ENCODE measurements at places on chromosomes 16 and 17.

- DNase-seq = no peak
Measured at GRCh38 chr16:84724606-84725309, 25.0 kb downstream of the USP10 start.

DNA sequence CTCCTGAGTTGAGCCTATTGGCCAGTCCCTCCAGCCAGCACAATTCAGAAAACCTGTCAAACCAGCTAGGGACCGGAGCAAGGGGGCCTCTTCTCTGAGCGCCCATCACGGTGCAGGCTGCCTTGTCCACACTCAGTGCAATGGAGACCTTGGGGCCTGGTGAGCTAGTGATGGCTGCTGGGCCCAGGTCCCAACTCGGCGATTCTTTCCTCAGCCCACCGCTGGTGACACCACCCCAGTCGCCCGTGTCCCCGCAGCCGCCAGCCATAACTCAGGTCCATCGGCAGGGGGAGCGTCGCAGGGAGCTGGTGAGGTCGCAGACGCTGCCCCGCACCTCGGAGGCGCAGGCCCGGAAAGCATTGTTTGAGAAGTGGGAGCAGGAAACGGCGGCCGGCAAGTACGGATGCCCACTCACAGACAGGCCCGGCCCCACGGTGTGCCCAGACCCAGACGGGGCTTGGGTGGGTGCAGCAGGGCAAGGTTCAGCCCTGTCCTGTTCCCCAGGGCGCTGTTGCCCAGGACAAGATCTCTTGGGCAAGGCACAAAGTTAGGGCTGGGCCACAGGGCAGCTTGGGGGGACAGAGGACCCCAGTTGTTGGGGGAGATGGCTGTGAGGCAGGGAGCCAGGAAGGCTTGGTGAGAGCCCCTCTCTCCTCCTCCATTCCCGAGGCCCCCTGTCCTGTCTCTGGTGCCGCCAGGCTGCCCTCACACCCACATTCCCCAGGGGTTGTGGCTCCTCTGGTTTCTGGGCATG lies 10.8 kb downstream of the SMTNL2 start:
- no peak for DNase-seq

GRCh38 chr17:72530454-72530853 lies 409.6 kb downstream of the SOX9 start:
- DNase-seq = no peak

DNA sequence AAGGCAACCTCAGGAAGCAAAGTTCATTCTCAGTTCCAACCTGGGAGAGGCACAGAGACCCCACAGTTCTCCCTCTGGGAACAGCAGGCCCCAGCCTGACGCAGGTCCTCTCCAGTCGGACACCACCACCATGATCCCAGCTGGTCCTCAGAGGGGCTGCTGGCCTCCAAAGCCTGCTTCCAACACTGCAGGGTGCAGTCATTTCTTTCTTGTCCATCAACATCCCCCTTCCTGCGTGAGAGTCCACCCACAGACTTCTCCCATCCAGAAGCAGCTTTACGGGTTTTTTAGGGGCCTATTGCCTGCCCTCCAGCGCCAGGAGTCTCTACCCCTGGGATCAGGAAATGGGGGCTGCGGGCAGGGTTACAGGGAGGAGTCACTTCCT lies 29.3 kb upstream of the TNRC6C start:
- no peak for DNase-seq

GRCh38 chr17:2964370-2964769 lies 99.0 kb downstream of the OR1D5 start:
- no peak for DNase-seq

DNA sequence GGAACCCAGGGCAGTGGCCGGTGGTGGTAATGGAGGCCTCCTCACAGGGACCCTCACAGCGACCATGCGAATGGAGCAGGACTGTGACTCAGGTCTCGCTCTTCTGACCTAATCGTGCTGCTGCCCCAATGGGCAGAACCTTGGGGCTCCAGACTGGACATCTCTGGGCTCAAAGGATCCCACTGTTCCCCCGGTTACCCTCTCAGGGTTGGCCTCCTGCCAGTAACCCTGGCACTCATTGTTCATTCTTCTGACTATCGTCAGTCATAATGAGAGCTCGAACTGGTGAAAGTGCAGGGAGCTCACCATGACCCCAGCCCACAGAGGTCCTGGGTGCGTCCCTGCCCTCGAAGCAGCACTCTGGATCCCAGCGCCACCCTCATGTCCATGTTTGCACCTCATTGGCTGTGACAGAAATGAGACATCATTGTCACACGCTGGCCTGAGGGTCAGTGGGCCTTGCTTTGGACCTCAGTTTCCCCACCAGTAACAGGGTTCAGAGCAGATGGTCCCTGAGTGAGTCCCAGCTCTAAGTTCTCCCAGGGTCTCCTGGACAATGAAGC lies 4.0 kb upstream of the NPRL3 start:
- DNase-seq = no peak

DNA sequence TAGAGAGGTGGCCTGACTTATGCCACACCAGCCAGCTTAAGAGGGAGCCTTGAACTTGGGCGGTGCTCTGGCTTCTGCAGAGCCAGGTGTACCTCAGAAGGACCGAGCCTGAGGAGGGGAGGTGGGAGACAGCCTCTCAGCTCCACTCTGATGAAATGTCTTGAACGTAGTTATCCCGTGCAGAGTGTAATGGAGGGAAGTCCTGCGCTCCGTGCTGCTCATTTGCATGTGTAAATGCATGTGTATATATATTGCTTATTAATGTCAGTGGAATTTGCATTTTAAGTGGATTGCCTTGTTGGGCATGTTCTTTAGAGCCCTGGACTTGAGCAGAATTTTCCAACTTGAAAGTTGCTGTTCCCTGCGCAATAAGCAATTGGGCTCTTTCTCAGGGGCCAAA lies 264.9 kb upstream of the SDK2 start:
- no peak for DNase-seq

GRCh38 chr17:1188812-1189504 lies 9.2 kb upstream of the ABR start:
- no peak for DNase-seq

DNA sequence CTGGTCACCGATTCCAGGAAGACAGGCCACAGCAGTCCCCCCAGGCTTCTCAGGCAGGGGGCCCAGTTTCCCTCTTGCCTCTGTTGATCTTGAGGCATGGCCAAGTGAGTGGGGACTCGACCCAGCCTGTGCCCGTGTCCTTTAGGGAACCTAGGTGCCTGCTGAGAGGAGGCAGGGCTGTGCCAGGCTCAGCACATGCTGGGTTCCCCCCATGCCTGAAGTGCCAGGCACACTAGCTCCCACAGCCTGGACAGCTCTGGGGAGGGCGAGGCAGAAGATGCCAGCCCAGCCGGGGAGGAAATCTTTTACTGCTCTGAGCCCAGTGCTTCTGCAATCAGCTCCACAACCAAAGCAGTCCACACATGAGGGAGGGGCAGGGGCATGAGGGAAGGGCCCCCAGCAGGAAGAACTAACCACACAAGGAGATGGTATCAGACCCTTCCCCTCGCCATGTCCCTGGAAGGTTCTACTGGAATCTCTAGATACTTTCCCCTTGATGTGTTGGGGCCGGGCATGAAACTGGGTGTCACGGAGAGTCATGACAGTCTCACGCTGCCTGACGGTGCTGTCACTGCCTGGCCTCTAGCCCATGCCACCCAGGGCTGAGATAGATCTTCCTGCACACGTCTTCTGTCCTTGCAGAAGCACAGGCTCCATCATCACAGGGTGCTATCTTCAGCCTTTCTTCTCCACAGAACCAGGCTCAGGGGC lies 25.5 kb downstream of the MYO18A start:
- no peak for DNase-seq

DNA sequence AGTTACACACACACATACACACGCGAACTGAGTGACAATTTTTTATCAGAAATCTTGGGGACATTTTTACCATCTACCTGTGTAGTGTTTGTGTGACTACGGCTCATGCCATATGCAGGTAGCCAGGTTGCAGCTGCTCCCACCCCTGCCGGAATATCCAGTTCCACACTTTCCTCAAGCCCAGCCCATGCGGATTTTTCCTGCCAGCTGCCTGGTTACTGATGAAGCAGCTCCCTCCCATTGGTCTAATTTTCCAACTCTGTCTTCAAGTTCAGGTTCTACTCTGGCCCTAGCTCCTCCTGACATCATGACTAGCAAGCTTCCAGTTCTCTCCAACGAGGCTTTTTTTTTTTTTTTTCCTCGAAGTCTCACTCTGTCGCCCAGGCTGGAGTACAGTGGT lies 4.8 kb downstream of the GSG1L2 start:
- no peak for DNase-seq

DNA sequence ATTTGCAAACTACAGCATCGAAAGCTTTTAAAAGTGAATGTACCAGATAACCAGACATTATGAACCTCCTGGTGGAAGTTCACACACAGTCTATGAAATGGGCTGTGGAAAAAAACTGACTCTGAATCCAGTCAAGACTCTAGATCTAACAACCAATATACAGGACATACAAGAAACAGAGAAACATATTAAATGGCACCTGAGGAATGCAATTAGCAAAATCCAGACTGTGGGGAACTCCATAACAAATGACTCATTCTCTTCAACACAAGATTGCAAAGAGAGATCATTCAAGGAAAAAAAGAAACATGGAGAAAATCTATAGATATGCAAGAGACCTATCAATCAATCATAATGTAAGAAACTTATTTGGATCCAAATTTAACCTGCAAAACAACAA lies 119.0 kb downstream of the MYO1D start:
- DNase-seq = no peak

DNA sequence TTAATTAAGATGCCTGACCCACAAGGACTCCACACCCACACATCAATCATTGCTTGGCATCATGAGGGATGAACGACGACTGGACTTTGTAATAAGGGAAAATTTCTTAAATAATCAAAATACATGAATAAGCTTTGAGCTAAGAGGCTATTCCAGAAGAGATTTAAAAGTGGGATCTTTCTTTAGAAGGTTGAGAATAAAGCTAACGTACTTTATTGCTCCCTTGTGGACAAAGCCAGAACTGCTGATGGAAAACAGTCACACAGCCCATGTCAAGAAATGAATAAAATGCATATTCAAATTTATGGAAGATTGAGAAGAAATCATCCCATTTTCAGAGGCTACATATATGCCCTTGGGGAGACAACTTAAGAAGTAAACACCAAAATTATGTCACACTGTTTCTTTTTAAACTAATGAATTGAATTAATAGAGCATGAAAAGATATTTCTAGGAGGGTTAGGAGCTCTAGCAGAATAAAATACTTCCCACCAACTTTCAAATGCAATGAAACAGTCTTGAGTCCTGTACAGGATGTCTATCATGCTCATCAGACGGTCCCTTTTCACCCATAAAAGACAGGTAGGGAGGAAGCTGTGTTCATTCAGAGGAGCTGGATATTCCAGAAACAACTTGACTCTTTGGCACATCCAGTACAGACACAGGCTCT lies 60.2 kb upstream of the PHOSPHO1 start:
- DNase-seq = no peak

DNA sequence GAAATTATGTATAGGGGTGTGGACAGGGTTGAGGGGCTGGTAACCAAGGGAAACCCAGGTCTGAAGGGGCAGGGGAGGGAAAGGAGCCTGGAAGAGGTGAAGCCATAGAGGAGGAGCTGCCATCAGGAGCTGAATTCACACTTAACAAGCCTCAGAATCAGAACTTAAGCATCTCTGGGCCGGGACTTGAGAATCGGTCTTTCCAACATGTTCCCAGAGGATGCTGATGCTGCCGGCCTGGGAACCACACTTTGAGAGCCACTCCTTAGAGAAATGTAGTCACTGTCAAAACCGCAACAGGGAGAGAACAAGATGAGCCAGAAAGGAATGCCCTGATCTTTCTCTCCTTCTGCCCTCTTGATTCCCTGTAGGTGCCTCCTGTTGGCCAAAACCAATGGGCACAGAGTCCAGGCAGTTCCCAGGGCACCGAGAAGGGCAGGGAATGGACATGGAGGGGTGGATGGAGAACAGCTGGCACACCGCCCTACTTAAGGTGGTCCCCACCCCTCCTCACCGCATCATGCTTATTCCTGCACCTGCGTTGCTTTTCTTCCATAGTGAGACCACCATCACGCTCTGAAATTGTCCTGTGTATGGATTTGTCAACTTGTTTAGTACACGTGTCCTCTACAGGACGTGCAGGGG lies 88.5 kb downstream of the GSG1L start:
- no peak for DNase-seq

- no peak for DNase-seq
Measured at GRCh38 chr17:34703533-34703932, 124.2 kb downstream of the TMEM132E start.

GRCh38 chr16:56312028-56312300 lies 113.4 kb downstream of the AMFR start:
- no peak for DNase-seq

DNA sequence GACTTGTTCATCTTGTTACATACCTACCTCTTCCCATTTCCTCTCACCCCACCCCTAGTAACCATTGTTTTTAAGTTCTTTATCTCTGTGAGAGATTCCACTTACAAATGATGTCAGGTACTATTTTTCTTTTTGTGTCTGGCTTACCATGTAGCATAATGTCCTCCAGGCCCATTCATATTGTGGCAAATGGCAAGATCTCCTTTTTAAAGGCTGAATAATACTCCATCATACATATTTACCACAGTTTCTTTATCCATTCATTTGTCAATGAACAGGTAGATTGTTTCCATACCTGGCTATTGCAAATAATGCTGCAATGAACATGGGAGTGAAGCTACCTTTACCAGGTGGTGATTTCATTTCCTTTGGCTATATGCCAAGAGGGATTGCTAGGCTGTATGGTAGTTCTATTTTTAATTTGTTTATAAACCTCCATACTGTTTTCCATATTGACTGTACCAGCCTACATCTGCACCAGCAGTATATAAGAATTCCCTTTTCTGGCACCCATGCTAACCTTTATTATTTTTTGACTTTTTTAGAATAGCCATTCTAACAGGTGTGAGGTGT lies 53.9 kb downstream of the NSRP1 start:
- DNase-seq = no peak

GRCh38 chr16:23148166-23148512 lies 1.1 kb downstream of the USP31 start:
- no peak for DNase-seq

DNA sequence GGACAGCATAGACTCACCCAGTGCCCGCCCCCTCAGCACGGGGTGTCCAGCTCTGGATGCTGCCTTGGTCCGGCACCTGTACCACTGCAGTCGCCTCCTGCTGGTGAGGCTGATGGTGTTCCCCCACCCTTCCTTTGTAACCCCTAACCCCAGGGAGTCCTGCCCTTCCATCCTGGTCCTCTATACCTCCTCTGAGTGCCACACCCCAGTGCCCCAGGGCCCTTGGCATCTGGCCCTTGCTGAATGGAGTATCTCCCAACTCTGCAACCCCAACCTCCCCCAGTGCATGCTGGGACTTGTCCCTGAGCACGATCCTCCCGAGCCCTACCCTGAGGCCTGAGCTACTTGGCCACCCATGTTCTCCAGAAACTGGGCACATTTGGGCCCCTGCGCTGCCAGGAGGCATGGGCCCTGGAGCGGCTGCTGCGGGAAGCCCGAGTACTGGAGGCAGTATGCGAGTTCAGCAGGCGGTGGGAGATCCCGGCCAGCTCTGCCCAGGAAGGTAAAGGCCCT lies 15.8 kb downstream of the RIPOR1 start:
- DNase-seq = no peak

All from NCI-H187 (cell line).